Activated effector memory CD4-positive, alpha-beta T cell treated with Interleukin-2 at 50 U/mL for 16 hours (primary cell): ENCODE measurements at places on chromosomes 7 and 10.

DNA sequence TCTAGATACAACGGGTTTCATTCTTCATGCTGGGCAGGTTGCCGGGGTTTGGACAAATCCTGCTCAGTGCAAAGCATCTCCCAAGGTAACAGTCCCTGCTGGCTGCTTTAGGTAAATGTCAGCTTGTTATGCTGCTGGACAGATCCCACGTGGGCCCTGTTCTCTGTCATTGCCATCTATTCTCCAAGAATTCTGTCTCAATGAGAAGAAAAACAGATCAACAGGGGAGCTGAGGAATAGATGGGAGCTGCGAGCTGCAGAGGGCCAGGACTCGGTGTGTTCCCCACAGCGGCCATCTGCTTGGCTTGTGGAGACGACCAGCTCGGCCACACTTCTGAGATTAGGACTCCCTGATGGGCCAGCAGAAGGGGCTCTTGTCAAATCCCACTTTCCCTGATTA, 235.2 kb downstream of the DPP6 start:
- no peak for DNase-seq

DNA sequence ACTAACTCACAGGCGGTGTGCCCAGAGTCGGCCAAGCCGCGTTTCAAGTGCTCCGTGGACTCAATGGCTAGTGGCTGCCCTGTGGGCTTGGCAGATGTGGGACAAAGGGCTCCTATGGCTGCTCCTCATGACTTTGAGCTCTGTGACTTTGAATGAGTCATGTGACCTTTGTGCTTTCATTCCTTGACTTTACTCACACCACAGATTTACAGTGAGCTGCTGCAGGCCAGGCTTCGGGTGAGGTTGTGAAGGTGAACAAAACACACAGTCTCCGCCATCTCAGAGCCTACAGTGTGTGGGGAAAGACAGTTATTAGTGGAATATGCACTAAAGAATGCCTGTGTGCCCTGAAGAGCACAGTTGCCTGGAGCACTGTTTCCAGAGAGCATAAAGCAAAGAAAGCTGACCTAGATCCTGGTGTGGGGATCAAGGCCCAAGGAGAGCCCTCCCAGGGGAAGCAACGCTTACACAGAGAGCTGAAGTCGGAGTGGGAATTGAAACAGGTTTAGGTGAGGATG, 29.7 kb upstream of the PLEKHA1 start:
- no peak for DNase-seq

DNA sequence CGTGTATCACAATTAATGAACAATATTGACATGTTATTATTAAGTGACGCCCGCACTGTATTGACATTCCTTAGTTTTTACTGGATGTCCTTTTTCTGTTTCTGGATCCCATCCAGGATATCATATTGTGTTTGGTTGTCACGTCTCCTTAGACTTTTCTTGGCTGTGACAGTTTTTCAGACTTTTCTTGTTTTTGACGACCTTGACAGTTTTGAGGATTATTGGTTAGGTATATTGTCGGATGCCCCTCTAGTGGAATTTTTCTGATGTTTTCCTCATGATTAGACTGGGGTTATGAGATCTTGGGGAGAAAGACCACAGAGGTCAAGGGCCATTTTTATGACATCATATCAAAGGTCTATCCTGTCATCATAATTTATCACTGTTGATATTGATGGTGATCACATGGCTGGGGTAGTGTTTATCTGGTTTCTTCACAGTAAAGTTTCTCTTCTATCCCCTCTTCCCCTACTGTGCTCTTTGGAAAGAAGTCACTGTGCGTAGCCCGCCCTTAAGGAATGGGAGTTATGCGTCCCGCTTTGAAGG, 11.1 kb downstream of the TAF3 start:
- DNase-seq = no peak

DNA sequence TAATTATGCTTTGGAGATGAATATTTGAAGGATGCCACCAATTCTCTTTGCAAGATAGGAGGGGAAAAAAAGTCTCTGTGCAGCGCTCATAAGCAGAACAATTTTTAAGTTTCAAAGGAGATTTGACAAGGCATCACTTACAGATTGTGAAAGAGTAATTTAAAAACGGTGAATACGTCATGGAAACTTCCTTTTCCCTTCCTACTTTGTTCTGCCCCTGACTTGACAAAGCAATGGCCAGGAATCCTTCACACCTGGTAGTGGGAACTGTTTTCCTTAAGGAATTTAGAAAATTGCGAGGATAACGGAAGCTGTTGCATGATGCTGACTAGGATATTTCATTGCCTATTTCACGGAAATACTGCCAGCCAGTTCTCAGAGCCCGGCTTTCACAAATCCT, 16.7 kb downstream of the FAM107B start:
- DNase-seq = no peak

- peak; percentile 7 for DNase-seq
Observed at GRCh38 chr10:8402576-8402975, 348.1 kb downstream of the GATA3 start.

- DNase-seq = no peak
Observed at GRCh38 chr10:44619975-44620374, 235.1 kb upstream of the CXCL12 start.

GRCh38 chr10:100982916-100983830, 4.1 kb downstream of the MRPL43 start:
- no peak for DNase-seq

DNA sequence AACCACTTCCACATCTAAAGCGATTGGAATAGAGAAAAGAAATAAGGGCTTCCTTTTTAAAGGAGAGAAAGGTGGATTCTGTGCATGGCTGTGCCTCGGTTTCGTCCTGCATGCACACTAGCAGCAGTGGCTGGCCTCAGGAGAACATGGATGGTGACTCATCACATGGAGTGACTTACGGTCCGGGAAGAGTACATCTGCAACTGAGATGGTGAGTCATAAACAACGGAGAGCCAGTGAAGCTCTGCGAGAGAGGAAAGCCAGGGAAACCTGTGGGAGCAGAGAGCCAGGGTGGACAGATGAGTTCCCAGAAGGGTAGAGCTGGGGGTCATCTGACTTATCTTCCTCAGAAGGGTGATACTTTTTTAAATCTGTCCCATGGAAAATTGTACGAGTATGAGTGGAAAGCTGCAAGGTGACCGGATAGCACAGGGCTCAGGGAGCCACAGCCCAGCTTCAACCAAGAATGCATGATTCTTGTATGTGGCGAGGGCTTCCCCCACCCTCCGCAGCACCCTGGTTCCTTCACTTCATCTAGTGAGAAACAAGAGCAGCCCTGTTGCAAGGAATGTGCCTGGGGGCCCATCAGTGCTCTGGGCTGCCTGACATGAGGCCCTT, 259.1 kb downstream of the KLF6 start:
- no peak for DNase-seq

GRCh38 chr7:16880554-16880953, 1.2 kb downstream of the AGR3 start:
- no peak for DNase-seq

DNA sequence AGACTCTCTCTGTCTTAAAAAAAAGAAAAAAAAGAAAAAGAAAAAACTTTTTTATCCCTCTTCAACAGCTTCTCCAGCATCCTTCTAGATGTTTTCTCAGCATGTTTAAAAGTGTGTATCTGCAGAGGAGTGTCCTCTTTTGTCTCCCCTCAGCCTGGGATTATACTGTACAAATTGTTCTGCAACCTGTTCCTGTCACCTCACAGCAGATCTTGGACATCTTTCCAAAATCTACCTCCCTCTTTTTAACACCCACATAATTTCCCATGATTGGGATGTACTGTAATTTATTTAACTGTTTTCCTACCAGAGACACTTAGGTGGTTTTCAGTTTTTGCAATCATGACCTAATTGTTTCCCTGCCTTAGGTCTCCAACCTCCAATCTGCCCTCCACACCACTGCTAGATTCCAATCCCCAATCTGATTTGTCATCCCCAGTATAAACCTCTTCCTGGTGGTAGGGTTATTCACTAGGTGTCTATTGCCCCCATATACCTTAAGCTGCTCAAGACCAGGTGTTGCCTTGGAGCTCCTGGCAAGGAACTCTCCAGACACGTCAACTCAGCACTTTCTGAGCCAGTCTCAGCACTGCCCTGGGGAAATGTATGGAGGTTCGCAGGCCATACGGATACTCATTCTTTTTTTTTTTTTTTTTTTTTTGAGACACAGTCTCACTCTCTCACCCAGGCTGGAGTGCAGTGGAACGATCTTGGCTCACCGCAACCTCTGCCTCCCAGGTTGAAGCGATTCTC, 17.6 kb upstream of the DDIT4 start:
- DNase-seq = no peak

GRCh38 chr10:117164592-117165537, 26.8 kb upstream of the VAX1 start:
- no peak for DNase-seq

- no peak for DNase-seq
Observed at GRCh38 chr10:100725869-100726426, 19.4 kb upstream of the PAX2 start.

DNA sequence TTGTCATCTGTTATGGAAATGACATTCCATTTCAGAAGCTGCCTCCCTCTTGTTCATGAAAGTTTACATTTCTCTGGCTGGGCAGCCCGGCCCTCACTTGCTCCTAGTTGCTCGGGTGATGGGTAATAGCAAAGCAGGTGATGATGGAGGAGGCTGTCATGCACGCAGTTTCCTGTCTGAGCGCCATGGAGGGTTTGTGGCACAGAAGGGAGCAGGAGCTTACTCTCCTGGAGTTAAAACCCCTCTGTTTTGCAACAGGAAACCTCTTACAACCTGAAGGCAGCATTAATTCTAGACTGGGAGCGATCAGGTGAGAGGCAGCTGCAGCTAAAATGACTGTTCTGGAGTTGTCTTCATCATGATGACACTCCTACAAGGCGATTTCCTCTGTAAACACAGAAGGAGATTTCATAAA, 34.1 kb upstream of the MKI67 start:
- DNase-seq = no peak

- no peak for DNase-seq
Observed at GRCh38 chr7:101550641-101551541, 78.2 kb downstream of the MYL10 start.

GRCh38 chr10:75450644-75451640, 19.5 kb downstream of the LRMDA start:
- DNase-seq = no peak

DNA sequence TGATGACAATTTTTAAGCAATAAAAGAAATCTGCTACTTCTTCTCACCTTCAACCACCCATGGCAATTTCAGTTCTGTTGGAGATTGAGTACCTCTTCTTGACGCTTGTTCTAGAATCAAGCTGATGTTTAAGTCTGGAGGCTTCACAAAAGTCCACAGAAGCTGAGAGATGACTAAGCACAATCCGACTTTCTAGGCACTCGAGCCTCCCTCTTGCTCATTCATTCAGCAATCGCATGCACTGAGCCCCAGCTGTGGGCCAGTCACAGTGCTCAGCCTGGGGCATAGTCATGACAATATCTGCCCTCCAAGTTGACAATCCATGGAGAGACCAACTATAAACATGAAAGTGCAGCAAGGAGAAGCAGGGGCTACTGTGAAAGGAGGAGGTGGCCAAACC, 103.2 kb downstream of the IPMK start:
- no peak for DNase-seq

- DNase-seq = no peak
Observed at GRCh38 chr10:69123306-69123746, 652 bp upstream of the VPS26A start.

- no peak for DNase-seq
Observed at GRCh38 chr7:57361406-57361805, 88.6 kb upstream of the ZNF716 start.

DNA sequence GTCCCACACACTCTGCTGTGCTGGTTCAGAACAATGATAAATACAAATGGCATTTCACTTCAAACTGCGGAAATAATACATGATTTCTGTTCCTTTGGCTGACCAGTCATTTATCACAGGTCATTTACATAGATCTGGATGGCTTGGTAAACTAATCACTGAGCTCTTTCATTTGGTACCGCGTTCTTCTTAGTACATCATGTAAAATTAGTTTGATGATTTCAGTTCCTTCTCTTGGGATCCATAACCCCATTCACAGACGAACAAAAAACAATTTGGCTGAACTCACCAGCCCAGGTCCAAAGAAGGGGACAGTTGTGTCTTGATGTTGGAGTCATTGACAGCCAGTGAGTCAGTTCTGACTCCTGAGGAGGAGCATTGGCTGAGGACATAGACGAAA, 689.8 kb downstream of the INHBA start:
- DNase-seq = no peak

GRCh38 chr10:100878291-100878910, 34.4 kb upstream of the SLF2 start:
- no peak for DNase-seq

DNA sequence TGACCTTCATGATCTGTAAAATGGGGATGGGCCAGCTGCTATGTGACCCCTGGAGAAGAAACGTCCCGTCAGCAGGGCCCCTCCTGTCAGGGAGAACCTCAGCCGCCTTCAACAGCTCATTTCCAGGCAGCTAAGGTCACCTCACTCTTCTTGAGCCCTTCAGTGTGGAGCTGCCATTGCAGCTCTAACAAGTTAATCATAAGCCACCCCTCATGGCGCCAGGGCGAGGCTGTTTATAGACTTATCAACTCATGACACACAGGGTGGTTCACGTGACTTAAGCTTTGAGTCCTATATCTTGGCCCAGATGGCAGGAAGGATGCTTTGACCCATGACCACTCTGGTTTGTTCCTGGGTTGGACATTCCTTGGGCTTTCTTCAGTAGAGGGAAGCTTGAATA, 315.1 kb downstream of the TNS3 start:
- no peak for DNase-seq

DNA sequence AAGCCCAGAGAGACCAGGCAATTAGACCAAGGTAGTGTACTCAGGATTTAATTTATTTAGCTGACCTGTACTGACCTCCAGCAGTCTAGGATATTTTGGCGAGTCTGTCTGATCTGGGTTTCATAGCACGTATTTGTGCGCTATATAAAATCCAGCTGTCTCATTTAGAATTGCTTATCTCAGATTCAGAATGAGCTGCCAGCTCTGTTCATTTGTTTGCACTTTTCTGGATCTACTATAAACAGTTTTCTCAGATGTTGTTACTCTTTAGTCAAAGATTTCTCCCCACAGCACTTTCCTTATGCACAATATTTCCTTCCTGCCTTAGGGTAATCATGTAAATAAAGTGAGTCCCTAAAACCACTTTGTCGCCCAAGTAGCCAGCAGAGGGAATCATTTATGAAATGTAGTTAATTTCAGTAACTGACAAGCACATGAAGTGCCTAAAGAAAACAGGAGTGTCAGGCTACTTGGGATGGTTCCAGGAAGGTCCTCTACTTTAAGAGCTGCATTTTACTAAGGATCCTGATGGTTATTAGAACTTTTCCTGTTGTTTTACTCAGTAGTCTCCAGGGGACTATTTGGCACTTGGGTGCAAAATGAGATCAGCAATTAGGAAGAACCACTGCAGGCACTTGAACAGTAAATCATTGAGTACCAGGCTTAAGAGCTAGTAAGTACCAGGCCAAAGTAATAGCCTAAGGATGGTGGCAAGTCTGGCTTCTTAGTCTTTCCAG, 226.4 kb downstream of the TWIST1 start:
- no peak for DNase-seq

DNA sequence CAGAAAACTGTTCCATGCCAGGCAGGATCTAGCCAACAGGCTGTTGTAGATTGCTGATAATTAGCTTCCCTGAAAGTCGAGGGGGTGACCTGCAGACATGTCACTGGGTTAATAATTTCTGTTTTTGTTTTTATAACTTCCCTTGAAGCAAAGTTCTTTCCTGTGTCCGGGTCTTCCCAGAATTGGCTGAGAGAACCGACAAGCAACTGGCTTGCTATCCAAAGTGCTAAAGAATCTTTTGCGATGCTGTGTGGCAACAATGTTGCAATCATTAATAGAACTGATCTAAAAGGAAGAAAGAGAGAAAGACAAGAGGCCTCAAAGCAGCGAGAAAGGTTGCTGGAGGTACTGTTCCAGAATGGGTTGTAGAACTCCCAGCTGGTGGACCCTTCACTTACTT, 132.1 kb upstream of the DPP6 start:
- DNase-seq = no peak
